ENCODE measurements at places on chromosomes 13 and 19. TPM values are rescaled to one million over a fixed set of nuclear protein-coding genes. Genes with fewer than 3 reads are reported as not detected.
A peak's percentile ranks its signal among the peaks of the same experiment; 100 is the strongest.

CYP2A6 gene
- not detected for polyA plus RNA-seq

SOX21 gene
- not detected for polyA plus RNA-seq

STAP2 gene
- polyA plus RNA-seq, result 61.5 TPM

MATK gene
- polyA plus RNA-seq, result 4.2 TPM

GIPR gene
- 0.65 TPM for polyA plus RNA-seq

ZNF610 gene
- 4.2 TPM for polyA plus RNA-seq

SF3A2 gene
- 25.7 TPM for polyA plus RNA-seq

DNA sequence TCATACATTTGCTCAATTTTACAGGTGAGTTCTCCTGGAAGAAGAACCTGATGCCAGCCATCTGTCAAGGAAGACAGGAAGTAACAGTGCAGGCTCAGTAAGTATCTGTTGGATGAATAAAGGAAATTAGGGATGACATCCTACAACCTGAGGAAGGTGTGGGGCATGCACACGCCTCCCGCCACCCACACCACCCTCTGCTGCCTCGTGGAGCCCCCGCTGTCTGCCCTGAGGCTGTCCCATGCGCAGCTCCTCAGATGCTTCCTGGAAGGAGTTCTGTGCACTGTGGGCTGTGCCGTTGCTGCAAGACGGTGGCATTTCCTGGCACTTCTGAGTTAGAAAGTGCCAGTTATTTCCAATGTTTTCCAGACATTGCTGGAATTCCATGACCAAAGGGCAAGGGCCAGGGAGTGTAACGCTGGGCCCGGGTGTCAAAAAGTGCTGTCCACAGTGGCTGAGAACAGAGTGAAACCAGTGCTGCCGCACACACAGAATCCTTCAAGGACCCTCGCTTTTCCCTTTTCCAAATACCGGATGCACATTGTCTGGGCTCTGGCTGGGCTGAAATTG, 4.2 kb upstream of the TEX29 start:
- no peak for DNase-seq

- peak; percentile 4 for DNase-seq
These were observed 133.2 kb downstream of the MRPL57 start for GRCh38 chr13:21309542-21310172.

DNA sequence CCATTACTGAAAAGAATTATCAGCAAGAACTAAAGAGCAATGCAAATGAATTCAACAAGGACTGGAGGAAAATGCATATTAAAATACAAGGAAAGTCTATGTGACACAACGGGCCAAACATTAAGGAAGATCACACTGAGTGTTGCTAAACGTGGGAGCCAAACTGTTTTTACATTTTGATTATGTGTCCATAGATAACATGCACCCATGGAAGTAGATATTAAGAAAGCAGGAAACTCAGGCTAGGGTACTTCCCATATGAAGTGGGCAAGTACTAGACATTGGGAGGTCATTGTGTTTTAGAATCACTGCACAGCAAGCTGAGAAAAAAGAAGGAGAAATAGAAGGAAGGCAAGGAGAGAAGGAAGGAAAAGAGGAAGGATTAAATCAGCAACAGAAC, 161.8 kb downstream of the KCTD12 start:
- no peak for DNase-seq

DNA sequence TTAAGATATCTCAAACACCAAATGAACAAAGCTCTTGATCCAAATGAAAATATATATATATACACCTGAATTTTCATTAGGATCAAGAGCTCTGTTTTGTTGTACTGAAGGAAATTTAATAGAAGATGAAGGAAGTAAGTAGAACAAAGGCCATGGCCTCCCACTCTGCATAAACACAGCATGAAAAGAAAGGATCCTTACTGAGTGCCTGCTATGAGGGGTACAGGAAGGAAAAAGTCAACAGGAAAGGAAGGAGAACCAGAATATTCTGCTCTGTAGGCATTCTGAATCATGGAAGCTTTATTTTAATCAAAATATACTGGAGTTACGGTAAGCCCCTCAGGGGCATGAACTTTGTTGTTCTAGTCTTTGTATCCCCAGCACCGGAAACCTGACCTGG, 22.1 kb downstream of the TMTC4 start:
- no peak for DNase-seq

DNA sequence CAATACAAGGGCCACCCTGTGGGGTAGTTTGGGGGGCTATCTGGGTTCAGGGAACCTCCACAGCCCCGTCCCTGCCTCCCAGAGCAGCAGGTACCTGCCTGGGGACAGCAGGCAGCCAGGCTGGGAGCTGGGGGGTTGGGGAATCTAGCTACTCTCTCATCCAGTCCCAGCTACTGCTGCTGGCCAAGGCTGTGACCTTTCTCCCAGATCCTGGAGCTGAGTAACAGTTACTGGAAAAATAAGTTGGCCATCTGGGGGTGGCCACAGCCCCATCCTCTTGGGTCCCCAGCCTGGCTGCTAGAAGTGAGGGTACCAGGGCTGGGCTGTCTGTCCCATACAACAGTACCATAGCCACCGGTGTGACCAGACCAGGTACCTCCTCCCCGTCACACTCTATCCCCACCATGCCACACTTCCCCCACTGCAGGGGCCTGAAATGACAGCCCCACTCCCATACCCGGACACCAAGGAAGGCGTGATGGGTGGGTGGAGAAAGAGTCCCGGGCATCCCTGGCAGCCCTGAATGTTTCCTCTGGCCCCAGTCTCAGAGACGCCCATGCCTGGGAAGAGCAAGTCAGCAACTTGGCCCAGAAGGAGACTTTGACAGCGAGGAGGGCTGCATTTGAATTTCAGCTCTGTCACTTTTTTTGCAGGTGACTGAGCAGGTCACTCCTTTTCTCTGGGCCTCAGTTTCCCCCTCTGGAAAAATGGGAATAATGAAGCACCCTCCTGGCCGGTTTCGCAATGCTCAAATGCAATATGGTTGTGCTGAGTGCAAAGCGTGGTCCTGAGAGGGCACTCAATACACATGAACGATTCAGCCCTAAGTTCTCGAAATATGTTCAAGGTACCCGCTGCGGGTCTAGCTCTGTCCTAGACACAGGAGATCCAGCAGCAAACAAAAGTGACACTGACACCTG, 30.7 kb upstream of the NFIC start:
- no peak for DNase-seq

GRCh38 chr13:39684531-39685137, 29.2 kb downstream of the COG6 start:
- no peak for DNase-seq
